CD4-positive, alpha-beta memory T cell (primary cell): ENCODE measurements at places on chromosomes 1 and 21. TPM values are rescaled to one million over a fixed set of nuclear protein-coding genes. Genes with fewer than 3 reads are reported as not detected.

Gene EPB41
- 321 TPM for total RNA-seq

Gene F13B
- total RNA-seq, result not detected

Gene HOOK1
- total RNA-seq, result 16.7 TPM

Gene CHRM3
- 0.09 TPM for total RNA-seq

Gene ARID1A
- total RNA-seq, result 112 TPM

Gene ITLN2
- total RNA-seq, result not detected

Gene SYTL1
- total RNA-seq, result 146 TPM

Gene PPM1J
- 0.76 TPM for total RNA-seq

Gene SFN
- 0.76 TPM for total RNA-seq

Gene B3GALT2
- 15.1 TPM for total RNA-seq

Gene FCAMR
- total RNA-seq, result not detected

Gene LPAR3
- total RNA-seq, result 4.1 TPM

Gene SORT1
- total RNA-seq, result 0.69 TPM

Gene PGLYRP3
- total RNA-seq, result not detected

Gene LDLRAD2
- total RNA-seq, result not detected

Gene RGS8
- not detected for total RNA-seq

Gene OR6N1
- total RNA-seq, result not detected

Gene ATP1A2
- total RNA-seq, result not detected

Gene NBPF10
- 2.1 TPM for total RNA-seq

Gene NUDT17
- 3.1 TPM for total RNA-seq

Gene VAV3
- 1.6 TPM for total RNA-seq

Gene HSF2BP
- 0.39 TPM for total RNA-seq

Gene DCST1
- not detected for total RNA-seq

Gene NEK2
- not detected for total RNA-seq

Gene FAM43B
- not detected for total RNA-seq

Gene BEND5
- 1.7 TPM for total RNA-seq

Gene ZNF683
- total RNA-seq, result not detected

Gene IFI44L
- total RNA-seq, result 4.5 TPM

Gene SOX13
- total RNA-seq, result 9.1 TPM

Gene ORC1
- total RNA-seq, result 1.1 TPM

Gene AMY2B
- 60.7 TPM for total RNA-seq

Gene OR2G6
- total RNA-seq, result not detected

Gene MFAP2
- not detected for total RNA-seq
